ENCODE measurements at places on chromosomes 1 and 21.

DNA sequence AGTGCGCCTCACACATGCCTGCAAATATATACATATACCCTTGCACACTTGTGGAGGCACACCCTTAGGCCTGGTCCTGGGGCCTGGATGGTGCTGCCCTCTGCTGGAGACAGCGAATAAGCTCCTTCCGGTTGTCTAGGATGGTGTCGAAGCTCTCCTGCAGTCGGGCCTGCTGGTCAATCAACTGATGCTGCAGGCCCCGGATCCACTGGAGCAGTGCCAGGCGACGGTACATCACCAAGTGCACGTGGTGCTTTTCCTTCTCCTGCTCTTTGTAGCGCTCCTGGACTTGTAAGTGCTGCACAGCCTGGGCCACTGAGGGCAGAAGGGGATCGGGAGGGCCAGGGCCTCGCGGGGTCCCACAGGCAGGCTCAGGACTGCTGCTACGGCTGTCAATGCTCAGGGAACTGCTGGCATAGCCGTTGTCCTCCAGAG is 3.1 kb downstream of the C1orf216 start:
- peak; percentile 43 for DNase-seq

GRCh38 chr1:228309326-228310067 is 97.1 kb downstream of the TRIM11 start:
- DNase-seq = no peak

DNA sequence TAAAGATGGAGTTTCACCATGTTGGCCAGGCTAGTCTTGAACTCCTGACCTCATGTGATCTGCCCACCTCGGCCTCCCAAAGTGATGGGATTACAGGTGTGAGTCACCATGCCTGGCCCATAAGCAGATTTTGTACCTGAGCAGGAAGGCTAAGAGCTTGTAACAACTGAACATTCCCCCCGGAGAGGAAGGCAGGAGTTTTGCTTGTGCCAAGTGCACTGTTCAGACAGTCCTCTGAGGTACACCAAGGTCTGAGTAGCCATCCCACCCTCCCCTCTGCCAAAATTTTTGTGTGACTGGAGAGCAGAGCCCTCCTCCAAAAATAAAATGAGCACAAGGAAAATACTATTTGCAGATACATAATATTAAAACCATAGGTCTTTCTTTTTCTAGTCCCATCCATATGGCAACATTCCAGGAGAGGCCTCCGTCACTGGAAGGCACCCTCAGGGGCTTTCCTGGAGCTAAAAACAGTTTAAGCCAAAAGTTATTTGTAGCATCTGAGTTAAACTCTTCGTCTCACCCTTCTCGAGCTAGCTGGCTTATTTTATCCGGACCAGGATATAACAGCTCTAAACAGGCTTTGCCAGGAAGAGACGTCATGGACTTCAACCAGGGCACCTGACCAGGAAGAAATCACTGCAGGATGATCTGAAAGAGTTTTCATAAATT is 27.2 kb downstream of the CAPN2 start:
- no peak for DNase-seq

DNA sequence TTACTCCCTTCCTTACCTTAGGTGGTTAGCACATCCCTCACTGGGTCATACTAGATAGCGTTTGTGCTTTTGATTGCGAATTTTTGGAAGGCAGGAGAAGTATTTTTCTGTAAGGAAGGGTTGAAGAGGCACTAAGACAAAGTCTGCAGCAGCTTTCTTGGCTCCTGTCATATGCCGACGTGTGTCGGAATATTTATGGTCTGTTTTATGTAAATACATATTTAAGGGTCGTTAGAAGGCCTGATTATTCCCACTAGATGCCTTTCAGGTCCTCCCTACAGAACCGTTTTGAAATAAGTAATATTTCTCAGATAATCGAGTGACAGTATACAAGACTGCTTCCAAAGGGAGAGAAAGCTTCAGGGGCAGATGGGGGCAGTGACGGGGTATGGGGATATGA is 10.0 kb downstream of the RNF220 start:
- no peak for DNase-seq

DNA sequence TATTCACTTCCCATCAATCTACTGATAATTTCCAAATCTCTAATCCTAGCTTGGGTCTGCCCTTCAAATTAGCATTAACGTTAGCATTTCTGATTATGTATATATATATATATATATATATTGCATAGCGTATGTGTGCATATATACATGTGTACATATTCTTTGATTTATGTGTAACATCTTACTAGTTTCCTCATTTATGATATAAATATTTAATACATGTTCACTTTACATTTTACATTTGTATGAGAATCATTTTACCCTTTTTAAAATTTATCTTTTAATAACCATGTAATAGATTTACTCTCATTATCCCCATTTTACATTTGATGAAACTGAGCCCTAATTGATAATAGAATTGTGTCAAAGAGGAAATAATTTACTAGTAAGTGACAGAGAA is 164.7 kb downstream of the ZNF648 start:
- no peak for DNase-seq

DNA sequence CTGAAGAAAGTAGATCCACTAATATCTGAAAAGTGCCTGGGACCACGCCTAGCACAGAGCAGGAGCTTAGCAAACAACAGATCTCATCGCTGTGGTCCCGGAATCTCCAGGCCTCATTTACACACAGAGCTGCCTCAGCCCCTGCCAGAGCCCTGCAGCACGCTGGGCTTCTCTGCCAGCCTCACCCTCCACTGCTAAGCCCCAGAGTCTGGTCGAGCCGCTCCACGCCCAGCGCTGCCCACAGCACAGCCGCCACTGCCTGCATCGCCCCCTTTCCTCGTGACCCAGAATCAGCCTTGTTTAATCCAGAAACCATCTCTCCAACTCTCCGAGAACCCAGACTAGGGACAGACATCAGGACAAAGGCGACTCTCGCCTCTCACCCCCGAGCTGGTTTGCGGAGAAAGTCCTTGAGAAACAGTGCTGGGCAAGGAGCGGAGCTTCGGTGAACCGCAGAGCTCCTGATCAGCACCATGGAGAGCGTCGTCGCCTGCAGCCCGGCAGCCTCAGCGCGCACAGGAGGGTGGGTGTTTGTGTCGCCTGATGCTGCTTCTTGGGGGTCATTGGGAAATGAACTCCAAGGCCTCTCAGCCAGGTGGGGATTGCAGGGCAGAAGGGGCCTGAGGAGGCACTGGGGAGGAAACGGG is 145.1 kb downstream of the NPHP4 start:
- DNase-seq = no peak

GRCh38 chr1:8516793-8517556 is 199.1 kb downstream of the SLC45A1 start:
- DNase-seq = no peak

DNA sequence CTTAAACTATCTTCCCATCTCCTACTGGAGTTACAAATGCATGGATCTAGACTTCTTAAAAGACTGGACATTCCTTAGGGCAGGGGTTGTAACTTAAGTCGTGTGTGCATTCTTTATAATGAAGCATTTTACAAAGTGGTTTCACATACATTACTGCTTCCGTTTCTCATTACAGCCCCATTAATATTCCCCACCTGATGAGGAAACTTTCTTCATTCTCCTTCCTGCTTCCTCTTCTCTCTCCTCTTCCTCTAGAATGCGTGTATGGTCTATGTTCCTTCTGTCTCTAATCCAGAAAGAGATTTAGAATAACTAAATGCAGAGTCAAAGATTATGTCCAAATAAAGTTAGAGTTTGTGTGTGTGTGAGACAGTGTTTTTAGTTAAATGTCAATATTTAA is 1.8 kb upstream of the CAP1 start:
- DNase-seq = no peak

DNA sequence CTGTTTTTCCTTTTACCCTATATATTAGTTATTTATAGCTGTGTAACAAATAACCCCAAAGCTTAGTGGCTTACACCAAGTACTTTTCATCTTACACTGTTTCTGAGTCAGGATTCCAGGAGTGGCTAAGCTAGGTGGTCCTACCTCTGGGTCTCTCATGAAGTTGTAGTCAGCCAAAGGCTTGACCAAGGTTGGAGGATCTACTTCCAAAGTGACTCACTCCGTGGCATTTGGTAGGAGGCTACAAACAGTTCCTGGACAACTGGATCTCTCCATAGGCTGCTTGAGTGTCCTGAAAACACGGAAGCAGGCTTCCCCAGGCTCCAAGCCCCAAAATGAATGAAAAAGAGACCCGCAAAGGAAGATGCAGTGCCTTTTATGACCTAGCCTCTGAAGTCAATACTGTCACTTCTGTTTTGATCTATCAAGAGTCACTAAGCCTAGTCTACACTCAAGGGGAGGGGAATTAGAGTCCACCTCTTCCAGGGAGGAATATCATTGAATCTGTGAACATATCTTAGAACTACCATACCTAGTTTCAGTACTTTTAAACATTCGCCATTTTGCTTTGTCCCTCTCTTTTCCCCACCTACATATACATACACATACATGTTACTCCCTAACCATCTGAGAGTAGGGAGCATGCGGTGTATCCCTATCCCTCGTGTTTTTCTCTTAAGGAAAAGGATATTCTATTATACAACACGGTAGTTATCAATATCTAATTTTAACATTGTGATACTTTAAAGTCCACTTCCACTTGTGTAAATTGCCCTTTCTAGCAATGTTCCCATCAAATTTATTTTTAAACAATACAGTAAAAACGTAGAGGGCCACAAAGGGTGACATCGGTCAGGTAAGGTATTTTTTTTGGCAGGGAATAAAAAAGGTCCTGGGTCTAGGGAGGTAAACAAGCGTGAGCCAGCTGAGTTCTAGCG is 67.2 kb downstream of the SLC35A3 start:
- no peak for DNase-seq

GRCh38 chr1:192002063-192002462 is 156.2 kb upstream of the RGS18 start:
- DNase-seq = no peak

DNA sequence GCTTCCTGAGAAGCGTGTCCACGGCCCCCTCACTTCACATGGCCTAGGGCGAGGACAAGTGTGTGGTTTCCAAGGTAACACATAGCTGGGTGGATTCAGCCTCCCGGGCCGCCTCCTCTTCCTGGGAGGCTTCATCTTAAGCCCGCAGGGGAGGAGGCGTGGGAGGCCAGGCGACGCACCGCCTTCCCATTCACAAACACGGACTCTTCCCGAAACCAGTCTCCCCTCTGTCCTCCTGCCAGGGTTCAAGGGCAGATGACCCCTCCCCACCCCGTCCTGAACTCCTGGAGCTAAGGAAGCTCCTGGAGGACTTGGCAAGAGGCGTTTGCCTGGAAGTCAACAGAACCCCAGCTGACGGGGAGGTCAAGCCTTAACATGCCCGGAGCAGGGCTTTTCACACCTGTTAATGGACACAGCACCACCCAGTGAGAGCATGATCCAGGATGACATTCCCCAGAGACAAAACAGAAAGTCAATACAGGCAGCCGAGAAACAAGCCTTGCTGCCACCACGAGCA is 56.7 kb downstream of the KCNN3 start:
- no peak for DNase-seq

DNA sequence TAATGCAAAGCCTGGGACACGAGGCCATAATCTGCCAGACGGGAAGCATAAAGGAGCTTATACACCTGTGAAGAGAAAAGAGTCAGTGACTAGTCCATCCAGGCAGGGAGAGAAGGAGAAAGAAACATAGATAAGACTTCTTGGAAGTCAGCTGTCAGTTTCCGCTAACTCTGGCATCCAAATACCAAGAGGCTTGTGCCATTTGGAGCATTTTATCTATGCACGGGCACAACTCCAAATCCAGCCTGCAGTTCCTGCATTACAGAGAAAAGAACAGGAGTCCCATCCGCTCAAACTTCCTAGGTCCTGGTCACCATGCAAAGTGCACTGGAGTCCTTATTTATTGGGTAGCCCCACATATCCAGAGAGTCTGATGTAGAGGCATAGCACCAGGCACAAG is 27.9 kb downstream of the SEC16B start:
- no peak for DNase-seq
